Activated CD8-positive, alpha-beta memory T cell treated with anti-CD3 and anti-CD28 coated beads, Interleukin-2, amount 10 ng/mL, durations not matched to agents 7 days and 5 days (primary cell): ENCODE measurements at places on chromosomes 4 and X. TPM values are rescaled to one million over a fixed set of nuclear protein-coding genes. Genes with fewer than 3 reads are reported as not detected.
A peak's percentile ranks its signal among the peaks of the same experiment; 100 is the strongest.

DNA sequence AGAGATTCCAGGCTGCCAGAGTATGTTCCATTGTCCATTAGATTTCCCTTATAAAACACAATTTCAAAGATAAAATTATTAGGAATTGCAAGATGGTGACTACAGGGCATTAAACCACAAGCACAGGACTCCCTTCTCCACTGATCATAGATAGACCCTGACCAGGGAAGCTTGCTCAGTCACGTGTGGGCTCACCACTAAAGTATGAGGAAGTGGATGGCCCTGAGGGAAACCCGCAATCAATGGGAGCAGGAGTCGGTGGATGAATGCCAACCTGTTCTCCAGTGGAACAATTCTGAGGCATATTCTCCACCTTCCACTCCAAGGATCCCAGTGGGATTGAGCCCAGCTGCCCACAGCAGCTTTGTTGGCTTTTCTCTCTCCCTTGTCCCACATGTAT lies 515.7 kb downstream of the BCOR start:
- H3K4me3 ChIP-seq = no peak overlapping the region
- H3K36me3 ChIP-seq = no peaks in the 10 kb centered on the region
- no peak overlapping the region for H3K27ac ChIP-seq

- H3K27me3 ChIP-seq = no peaks in the 10 kb centered on the region
- H3K4me3 ChIP-seq = no peak overlapping the region
- H3K36me3 ChIP-seq = no peaks in the 10 kb centered on the region
- no peak for DNase-seq
- no peak overlapping the region for H3K27ac ChIP-seq
Measured at GRCh38 chr4:125773931-125774330, 459.2 kb downstream of the FAT4 start.

GRCh38 chr4:77910676-77911075 lies 48.0 kb downstream of the MRPL1 start:
- H3K4me1 ChIP-seq = no peaks in the 10 kb centered on the region
- no peaks in the 10 kb centered on the region for H3K27me3 ChIP-seq
- no peak overlapping the region for H3K4me3 ChIP-seq
- no peak overlapping the region for H3K27ac ChIP-seq
- peaks cover 73% of the 10 kb centered on the region for H3K36me3 ChIP-seq

- H3K4me3 ChIP-seq = no peak overlapping the region
- no peak overlapping the region for H3K27ac ChIP-seq
- no peaks in the 10 kb centered on the region for H3K27me3 ChIP-seq
- no peak for DNase-seq
- peaks cover 4% of the 10 kb centered on the region for H3K36me3 ChIP-seq
- H3K4me1 ChIP-seq = peaks cover 5% of the 10 kb centered on the region
Measured at GRCh38 chrX:13179100-13179499, 134.7 kb upstream of the FAM9C start.

GRCh38 chrX:148134578-148134977 lies 153.4 kb downstream of the FMR1NB start:
- no peaks in the 10 kb centered on the region for H3K27me3 ChIP-seq
- no peaks in the 10 kb centered on the region for H3K36me3 ChIP-seq
- H3K27ac ChIP-seq = no peak overlapping the region
- H3K4me3 ChIP-seq = no peak overlapping the region

Gene SSX3
- total RNA-seq = not detected

Gene SYP
- 3.9 TPM for total RNA-seq

GRCh38 chr4:118367872-118368271 lies 15.1 kb upstream of the PRSS12 start:
- H3K36me3 ChIP-seq = no peaks in the 10 kb centered on the region
- peaks cover 13% of the 10 kb centered on the region for H3K27me3 ChIP-seq
- no peak for DNase-seq

DNA sequence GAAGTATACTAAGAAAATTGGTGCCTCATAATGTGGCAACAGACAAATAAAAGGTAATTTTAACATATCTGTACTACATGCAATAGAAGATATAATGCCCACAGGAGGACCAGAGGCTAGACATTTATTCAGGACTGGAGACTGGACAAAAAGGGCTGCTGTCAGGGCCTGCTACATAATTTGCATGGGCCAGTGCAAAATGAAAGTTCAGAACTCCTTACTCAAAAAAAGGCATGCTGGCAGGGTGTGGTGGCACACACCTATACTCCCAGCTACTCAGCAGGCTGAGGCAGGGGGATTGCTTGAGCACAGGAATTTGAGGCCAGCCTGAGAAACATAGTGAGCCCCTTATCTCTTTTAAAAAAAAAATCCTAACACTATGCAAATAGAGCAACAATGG lies 12.4 kb upstream of the MAOA start:
- H3K4me3 ChIP-seq = no peak overlapping the region
- no peak for DNase-seq
- H3K27ac ChIP-seq = peak overlapping the region; percentile 18
- peaks cover 4% of the 10 kb centered on the region for H3K4me1 ChIP-seq
- no peaks in the 10 kb centered on the region for H3K27me3 ChIP-seq

DNA sequence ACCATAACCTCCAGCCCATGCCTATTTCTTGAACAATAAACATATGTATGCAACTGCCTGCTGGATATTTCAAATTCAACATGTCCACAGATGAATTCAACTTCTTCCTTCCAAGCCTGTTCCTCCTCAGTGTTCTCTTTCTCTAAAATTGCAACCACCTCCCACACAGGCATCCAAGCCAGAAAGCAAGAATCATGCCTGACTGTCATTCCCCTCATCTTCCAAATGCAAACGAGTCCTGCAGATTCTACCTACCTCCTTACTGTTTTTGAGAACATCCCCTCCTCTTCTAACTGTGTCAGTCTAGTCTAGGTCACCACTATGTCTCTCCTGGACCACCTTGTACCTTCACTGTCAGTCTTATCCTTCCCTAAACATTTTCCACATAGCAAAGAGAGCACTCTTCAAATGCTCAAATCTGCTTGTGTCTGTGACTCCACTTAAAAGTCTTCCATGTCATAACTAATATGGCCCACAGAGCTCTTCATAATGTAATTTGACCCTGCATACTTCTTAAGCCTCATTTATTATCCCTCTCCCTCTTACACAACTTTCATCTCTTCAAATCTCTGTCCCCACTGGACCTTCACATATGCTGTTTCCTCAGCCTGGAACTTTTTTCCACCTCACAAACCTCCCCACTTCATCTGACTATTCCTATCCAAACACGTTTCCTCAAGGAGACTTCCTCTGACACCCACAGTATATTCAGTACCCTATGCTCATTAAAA lies 25.7 kb downstream of the MAPK10 start:
- no peaks in the 10 kb centered on the region for H3K27me3 ChIP-seq
- no peaks in the 10 kb centered on the region for H3K4me1 ChIP-seq
- no peak for DNase-seq
- H3K36me3 ChIP-seq = no peaks in the 10 kb centered on the region

- no peak for DNase-seq
- no peaks in the 10 kb centered on the region for H3K36me3 ChIP-seq
- H3K4me1 ChIP-seq = peaks cover 4% of the 10 kb centered on the region
- no peaks in the 10 kb centered on the region for H3K27me3 ChIP-seq
- H3K27ac ChIP-seq = no peak overlapping the region
- no peak overlapping the region for H3K4me3 ChIP-seq
Measured at GRCh38 chrX:44244008-44244407, 99.5 kb downstream of the EFHC2 start.

Gene SCML1
- 0.23 TPM for total RNA-seq

- no peaks in the 10 kb centered on the region for H3K27me3 ChIP-seq
- no peak overlapping the region for H3K4me3 ChIP-seq
- H3K36me3 ChIP-seq = peaks cover 11% of the 10 kb centered on the region
- H3K27ac ChIP-seq = peak overlapping the region; percentile 91
- DNase-seq = no peak
Measured at GRCh38 chr4:40299811-40300292, 35.3 kb upstream of the CHRNA9 start.

GRCh38 chr4:141124224-141124623 lies 9.0 kb downstream of the RNF150 start:
- no peaks in the 10 kb centered on the region for H3K4me1 ChIP-seq
- no peak overlapping the region for H3K4me3 ChIP-seq
- no peaks in the 10 kb centered on the region for H3K36me3 ChIP-seq

DNA sequence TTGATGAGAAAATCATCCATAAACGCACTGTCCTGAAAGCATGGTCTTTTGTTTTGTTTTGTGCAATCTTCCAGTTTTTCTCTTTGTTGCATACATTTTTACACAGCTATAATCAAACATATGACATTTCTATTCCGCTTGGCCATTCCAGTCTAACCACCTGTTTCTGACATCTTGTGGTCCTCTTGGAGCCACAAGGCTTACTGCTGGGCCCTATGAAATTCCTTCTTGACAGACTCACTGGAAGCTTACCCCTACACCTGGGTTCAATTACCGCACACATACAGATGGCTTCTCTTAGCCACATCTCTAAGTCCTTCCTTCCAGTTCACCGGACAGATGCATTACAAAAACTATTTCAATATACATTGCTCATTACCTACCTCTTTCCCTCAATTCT lies 72.4 kb downstream of the PAPSS1 start:
- peaks cover 20% of the 10 kb centered on the region for H3K36me3 ChIP-seq
- no peaks in the 10 kb centered on the region for H3K27me3 ChIP-seq
- H3K4me1 ChIP-seq = no peaks in the 10 kb centered on the region
- H3K27ac ChIP-seq = no peak overlapping the region
- no peak for DNase-seq

Gene DCLK2
- not detected for total RNA-seq

Gene CLDN24
- total RNA-seq = not detected

- H3K4me3 ChIP-seq = peak overlapping the region; percentile 86
- H3K36me3 ChIP-seq = peaks cover 7% of the 10 kb centered on the region
- H3K27ac ChIP-seq = peak overlapping the region; percentile 77
- H3K4me1 ChIP-seq = peaks cover 46% of the 10 kb centered on the region
- no peak for DNase-seq
Measured at GRCh38 chr4:108168160-108168670, 517 bp downstream of the LEF1 start.

Gene GPC4
- not detected for total RNA-seq

Gene PDE5A
- 0.18 TPM for total RNA-seq

DNA sequence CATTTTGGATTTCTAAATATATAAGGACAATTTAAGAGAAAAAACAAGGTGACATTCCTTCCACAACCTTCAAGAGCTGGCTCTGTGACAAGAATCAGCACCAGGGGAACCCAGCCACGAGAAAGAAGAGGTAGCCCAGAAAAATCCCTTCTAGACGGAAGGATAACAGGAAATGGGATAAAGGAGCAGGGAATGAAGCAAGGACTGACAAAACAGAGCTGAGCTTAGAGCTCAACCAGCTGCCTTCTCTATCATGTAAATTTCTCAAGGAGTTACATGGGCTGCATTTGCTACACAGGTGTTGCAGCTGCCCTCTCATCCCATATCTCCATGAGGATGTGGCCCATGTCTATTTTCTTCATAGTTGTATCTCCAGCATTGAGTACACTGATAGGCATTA lies 154.2 kb upstream of the PRDX4 start:
- H3K27ac ChIP-seq = no peak overlapping the region
- no peaks in the 10 kb centered on the region for H3K4me1 ChIP-seq

GRCh38 chr4:86972997-86973396 lies 38.2 kb downstream of the AFF1 start:
- DNase-seq = no peak
- H3K4me1 ChIP-seq = peaks cover 36% of the 10 kb centered on the region

GRCh38 chr4:135065366-135065765 lies 863.8 kb upstream of the PABPC4L start:
- no peaks in the 10 kb centered on the region for H3K36me3 ChIP-seq
- H3K27me3 ChIP-seq = no peaks in the 10 kb centered on the region
- no peak overlapping the region for H3K4me3 ChIP-seq
- DNase-seq = no peak

DNA sequence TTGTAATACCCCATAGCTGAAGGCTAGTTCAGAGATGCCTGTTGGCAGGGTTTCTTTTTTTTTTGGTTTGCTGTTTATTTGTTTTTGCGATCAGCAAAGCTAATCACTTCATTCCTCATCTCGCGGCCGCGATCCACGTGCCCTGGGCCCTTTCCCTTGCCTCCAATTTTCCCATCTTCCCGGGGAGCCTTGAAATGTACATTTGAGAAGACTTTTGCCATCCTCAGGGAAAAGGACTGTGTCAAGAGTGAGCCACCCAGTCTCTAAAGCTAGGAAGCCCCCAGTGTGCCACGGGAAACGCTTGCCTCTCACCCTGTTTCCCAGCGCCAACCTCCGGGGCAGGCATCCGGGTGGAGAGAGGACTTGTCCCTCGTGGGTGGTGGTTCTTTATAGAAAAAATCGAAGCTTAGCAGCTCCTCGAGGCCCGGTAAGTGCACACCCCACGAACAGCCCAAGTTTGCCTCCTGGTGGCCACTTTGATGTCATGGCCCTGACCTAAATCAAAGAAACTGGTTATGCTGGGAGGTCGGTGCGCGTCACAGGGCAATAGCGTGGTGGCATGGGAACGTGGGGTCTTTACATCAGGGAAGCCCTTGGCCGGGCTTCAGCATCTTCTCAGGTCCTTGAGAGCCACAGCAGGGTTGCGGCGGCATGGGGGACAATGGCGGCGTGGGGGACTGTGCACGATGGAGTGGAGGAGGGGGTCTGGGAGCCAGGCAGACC lies 42.0 kb downstream of the MAP7D3 start:
- peak; percentile 41 for DNase-seq
- H3K4me3 ChIP-seq = no peak overlapping the region
- no peaks in the 10 kb centered on the region for H3K36me3 ChIP-seq
- H3K4me1 ChIP-seq = peaks cover 8% of the 10 kb centered on the region
- no peaks in the 10 kb centered on the region for H3K27me3 ChIP-seq

Gene PAGE2B
- 2.0 TPM for total RNA-seq

DNA sequence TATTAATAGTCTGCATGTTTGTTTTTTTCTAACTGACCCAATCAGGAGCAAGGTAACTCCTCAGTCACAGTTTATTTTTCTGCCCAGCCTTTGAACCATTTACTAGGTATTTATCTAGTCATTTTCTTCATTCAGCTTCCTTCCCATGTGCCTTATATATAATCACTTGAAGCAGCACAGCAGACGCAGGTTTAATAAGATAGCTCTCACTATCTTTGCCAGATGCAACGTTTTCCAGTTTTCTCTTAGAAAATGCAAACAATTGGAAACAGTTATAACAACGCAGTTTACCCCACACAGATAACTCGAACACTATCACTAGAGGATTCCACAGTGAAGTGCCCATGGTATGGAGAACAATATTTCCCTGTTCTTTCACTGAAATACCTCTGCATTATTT lies 56.4 kb upstream of the NFKB1 start:
- no peak for DNase-seq
- H3K36me3 ChIP-seq = no peaks in the 10 kb centered on the region
- peaks cover 26% of the 10 kb centered on the region for H3K4me1 ChIP-seq

- DNase-seq = peak; percentile 69
- peaks cover 15% of the 10 kb centered on the region for H3K4me1 ChIP-seq
- no peaks in the 10 kb centered on the region for H3K36me3 ChIP-seq
- H3K27me3 ChIP-seq = peaks cover 46% of the 10 kb centered on the region
- H3K27ac ChIP-seq = no peak within 1 kb of the TSS
Measured at GRCh38 chr4:56681158-56681852, at the start of gene HOPX. Gene HOPX (minus strand): TSS chr4:56681296. CDS start chr4:56657816, 23,480 bp downstream.

- H3K36me3 ChIP-seq = no peaks in the 10 kb centered on the region
- H3K27me3 ChIP-seq = no peaks in the 10 kb centered on the region
- no peak for DNase-seq
- no peak overlapping the region for H3K27ac ChIP-seq
- H3K4me1 ChIP-seq = peaks cover 6% of the 10 kb centered on the region
- no peak overlapping the region for H3K4me3 ChIP-seq
Measured at GRCh38 chr4:101292901-101293300, 54.4 kb downstream of the PPP3CA start.
